Mucosa of descending colon (tissue), 3 donors: ENCODE measurements at places on chromosomes 16 and 17. TPM values are rescaled to one million over a fixed set of nuclear protein-coding genes. Genes with fewer than 3 reads are reported as not detected.

DNA sequence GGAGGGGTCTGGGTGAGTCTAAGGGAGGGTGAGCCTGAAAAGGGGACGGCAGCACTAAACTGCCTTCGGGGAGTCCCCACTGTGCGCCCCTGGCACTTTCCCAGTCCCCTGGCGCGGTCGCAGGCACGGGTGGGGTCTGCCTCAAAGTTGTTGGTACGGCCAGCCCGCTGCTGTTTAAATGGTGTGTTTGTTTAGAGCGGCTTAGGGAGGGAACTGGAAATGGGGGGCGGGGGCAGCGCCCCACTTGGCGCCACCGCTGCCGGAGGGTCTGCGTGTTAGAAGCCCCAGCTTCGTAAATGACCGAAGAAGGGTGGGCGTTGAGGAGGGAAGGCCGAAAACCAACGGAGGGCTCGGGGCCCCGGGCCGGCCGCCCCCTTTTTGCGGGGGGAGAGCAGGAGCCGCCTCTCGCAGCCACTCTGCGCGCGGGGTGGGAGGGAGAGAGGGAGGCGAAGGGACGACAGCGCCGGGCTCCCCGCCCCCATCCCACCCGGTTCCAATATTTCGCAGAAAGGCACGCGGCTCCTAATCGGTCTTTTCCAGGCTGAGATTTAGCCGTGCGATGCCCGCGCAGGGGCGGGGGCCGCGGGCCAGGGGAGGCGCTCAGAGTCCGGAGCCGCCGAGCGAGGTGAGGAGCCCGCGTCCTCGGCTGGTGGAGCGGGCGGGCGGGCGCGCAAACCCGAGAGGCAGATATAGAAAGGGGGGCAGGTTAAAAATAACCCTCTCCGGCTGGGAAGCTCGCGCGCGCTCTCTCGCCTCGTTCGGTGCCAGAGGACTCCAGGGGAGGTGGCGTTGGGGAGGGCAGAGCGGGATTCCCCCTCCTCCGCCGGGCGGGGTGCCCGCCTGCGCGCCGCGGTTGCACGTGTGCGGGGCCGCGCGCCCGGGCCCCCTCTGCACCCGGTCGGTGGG, 54.9 kb downstream of the SREBF1 start:
- DNase-seq: no peak

The OTOP3 gene
- total RNA-seq: 2.8 TPM

GRCh38 chr17:17491031-17491471, 5.1 kb downstream of the RASD1 start:
- no peak for DNase-seq

GRCh38 chr16:85413691-85414663, 199.1 kb upstream of the GSE1 start:
- DNase-seq: peak; percentile 11

DNA sequence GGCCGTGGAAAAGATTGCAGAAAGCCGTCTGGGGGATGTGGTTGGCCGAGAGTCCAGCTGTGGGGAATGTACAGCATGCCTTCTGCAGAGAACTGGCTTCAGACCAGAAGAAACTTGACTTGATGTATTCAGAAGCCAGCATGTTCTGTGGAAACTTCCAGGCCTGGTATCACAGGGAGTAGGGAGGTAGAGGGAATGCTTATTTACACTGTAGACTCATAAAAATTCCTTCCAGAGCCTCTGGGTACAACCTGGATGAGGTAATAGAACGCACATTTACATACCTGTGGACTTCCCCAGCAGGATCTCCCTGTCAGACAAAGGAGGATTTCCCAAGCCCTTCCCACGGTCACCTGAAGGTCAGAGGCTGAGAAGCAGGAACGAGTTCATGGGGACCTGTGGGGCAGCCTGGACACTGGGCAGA, 11.8 kb upstream of the GAS7 start:
- peak; percentile 41 for DNase-seq

GRCh38 chr17:7486181-7486580, 2.0 kb downstream of the POLR2A start:
- DNase-seq: no peak

The TBC1D3B gene
- total RNA-seq: 12.9 TPM

GRCh38 chr16:13098536-13098935, 197.1 kb downstream of the SHISA9 start:
- no peak for DNase-seq

The ASGR1 gene
- total RNA-seq: 0.35 TPM

The VASN gene
- total RNA-seq: 0.93 TPM

DNA sequence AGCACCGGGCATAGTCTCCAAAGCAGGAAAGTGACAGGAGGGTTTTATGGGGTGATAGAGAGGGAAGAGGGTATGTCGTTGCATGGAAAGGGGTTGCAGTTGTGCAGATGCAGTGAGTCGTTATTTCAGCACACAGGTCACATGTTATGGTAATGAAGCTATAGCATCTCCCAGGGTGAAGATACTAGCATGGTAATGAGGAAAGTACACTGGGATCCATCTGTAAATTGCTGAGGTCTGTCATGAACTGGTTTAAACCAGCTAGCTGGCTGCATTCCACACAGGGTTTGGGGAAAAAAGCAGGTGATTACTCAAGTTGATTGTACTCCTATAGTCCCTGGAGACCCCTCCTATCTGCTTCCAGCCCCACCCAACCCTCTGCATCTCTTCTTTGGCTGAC, 11.7 kb downstream of the COX11 start:
- no peak for DNase-seq

- DNase-seq: no peak
Measured at GRCh38 chr17:45172232-45172540, 10.5 kb downstream of the HEXIM2 start.

GRCh38 chr17:74922694-74923537, at the start of gene USH1G:
USH1G (minus strand) TSS chr17:74923255; CDS start chr17:74923073, 182 bp downstream.
- DNase-seq: no peak

DNA sequence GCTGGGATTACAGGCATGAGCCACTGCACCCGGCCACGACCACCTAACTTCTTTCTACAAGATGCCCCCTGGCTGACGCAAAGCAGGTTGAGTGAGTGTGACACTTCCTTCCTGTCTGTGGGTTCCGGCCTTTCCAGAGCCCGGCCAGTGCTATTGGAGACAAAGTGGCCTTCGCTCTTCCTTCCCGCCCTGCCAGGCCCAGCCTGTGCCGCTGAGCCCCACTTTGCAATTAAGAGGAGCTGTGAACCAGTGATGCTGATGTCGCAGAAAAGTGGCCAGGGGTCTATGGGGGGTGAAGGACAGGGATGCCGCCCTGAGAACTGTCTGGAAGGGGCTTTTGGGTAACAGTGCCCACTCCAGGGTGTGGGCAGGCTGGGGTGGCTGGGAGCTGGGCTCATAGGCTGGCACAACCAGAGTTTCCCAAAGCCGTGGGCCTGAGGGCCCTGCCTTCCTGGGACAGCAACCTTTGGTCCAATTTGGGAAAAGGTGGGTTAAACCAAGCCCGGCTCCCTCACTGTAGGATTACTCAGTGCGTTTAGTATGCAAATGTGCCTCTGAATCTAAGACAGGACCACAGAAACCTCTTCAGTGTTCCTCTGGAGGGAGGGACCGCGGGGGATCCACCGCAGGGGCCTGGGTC, 174.9 kb downstream of the SEC14L1 start:
- DNase-seq: no peak

The FBXO39 gene
- 0.16 TPM for total RNA-seq

The TBC1D3K gene
- not detected for total RNA-seq

DNA sequence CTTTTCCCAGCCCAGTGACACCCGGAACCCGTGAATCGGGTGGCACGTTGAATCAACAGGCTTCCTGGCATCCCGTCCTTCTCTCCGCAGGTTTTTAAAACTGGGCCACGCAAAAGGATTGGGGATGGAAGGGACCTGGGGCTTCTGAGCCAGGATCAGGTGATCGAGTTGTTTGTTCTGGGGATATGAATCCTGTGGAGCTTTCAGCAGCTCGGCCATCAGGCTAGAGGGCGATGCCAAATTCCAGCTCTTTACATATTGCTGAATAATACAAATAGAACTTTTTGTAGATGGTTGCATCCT, 473 bp downstream of the SUPT6H start:
- DNase-seq: no peak

GRCh38 chr16:88348377-88349152, 34.2 kb upstream of the ZNF469 start:
- no peak for DNase-seq

DNA sequence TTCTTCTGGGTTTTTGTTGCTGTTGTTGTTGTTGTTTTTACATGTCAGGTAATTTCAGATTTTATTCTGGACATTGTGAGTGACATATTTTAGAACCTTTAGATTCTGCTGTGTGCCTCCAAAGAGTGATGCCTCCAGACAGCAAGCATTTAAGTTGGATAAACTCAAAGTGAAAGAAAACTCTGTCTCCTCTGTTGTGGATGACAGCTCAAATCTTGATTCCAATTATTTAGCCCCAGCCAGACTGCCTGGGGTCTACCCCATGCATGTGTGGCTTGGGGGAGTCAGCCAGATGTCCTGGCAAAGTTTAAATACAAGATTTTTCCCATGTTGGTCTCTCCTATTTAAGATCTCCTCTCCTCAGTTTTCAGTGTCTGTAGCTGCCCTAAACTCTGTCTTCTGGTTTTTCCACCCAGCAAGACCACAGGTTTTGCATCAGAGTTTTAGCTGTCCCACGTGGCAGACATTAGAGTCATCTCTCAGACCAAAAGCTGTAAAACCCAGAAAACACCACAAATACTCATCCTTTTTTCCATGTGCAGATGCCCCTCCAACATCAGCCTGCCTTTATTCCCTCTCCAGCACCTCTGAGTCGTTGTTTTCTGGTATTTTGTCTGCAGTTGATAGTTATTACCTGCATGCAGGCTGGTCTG, 19.4 kb upstream of the ZNF469 start:
- no peak for DNase-seq

The STX1B gene
- total RNA-seq: 0.84 TPM

DNA sequence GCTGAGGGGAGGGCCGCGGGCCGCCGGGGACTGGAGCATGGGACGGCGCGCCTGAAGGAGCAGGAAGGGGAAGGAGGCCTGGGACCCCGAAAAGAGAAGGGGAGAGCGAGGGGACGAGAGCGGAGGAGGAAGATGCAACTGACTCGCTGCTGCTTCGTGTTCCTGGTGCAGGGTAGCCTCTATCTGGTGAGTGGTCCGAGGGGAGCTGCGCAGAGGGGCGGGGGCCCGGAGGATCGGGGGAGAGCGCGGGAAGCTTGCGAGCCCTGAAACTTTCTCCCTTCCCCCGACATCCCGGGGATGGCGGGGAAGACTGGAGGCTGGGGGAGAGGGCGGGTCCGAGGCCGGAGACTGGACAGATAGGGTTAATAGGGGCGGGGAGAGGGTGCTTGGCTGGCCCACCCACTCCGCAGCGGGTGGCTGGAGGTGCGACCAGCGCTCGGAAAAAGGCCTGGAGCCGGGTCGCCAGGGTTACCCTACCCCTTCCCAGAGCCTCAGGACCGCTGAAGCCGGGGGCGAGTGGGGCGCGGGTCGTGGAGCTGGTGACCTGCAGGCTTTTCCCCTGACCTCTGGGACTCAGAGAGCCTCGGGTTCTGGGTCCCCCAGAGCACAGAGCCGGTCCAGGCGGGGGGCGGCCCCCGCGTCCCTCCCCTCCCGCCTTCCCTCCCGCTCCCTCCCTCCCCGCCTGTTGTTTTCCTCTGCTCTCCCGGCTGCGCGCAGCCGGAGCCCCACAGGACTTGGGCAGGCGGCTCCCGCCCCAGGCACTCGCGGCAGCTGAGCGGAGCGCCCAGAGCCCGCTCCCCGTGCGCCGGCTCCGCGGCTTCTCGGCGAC, 631 bp downstream of the NXPH3 start:
- DNase-seq: no peak

The PABPN1L gene
- not detected for total RNA-seq

- no peak for DNase-seq
Measured at GRCh38 chr17:50421308-50422051, 4.5 kb upstream of the ACSF2 start.

DNA sequence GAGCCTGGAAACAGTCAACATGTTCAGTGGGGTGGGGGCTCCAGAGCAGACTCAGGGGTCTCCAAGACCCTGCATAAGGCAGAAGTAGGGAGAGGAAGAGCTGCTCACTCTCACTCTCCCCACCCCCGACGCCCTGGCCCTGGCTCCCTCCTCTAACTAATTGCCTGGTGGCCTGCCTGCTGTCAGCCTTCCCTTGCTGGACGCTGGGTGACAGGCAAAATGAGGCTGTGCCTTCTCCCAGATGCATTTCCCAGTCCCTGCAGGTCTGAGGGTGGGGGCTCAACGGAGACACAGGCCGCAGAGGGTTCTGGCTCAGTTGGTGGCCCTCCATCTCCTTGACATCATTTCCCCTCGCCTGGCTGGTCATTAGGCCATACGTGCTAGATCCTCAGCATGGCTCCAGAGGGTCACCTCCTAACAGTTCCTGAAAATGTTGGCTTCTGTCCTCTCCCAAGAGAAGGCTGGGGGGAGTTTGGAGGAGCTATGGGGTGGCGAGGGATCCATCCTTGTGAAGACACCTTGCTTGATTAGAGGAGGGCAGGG, 1.4 kb downstream of the FMNL1 start:
- DNase-seq: no peak

GRCh38 chr17:42704490-42704836, 22.1 kb downstream of the CNTNAP1 start:
- no peak for DNase-seq

DNA sequence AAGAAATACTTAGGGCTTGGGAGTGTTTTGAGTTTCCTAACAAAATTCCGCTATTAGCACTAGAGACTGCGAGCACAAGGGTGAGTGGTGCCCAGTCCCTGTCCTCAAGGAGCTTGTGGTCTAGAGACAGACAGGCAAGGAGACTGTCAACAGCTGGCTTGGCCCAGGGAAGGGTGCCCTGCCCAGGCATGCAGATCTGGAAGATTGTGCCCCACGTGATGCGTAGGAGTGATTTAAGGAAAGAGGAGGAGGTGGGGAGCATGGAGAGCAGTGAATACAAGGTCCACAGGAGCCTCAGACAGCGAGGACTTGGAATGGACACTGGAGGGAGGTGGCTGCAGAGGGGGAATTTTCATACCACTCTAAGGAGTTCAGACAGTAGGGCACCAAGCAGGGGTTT, 25.0 kb downstream of the SCPEP1 start:
- no peak for DNase-seq

The PTX4 gene
- total RNA-seq: not detected

The TAT gene
- 0.72 TPM for total RNA-seq

- DNase-seq: no peak
Measured at GRCh38 chr17:83173914-83174361, 94.5 kb downstream of the METRNL start.

DNA sequence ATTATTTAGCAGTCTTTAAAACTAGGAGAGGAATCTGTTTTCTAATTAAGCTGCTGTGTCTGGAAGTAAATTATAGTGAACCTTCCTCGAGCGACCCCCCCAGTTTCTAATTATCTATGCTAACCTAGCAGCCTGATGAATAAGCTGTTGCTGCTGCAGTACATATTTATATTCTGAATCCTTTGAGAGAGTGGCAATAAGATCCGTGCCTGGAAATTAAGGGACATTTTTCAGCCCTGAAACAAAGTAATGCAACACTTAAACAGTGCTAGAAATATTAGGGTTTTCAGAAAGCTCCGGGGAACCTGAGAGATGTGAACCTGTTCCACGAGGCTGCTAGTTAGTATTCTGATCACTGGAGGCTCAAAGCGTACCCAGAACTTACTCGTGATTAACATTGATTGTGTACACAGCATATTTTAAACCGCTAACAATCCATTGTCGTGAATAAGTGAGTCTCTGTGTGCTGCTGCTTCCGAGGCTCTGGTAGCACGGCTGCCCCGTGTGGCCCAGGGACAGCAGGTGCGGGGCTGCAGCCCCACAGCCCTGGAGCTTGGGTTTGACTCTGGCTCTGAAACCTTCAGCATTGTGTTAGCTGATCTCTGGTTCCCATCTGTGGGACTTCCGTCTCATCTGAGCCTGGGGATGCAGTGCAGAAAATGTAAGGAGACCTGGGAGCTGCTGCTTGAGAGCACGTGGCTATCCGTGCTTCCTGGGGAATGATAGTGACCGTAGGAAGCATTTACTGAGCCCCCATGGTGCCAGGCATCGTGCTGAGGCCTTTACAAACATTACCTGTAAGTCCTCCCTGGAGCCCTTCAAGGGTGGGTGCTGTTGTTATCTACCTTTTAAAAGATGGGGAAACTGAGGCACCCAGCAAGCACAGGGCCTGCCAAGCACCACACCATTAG, 190.9 kb upstream of the CHMP6 start:
- DNase-seq: no peak

The CALB2 gene
- total RNA-seq: 1.2 TPM
